ENCODE measurements at places on chromosomes 16 and 17.
A peak's percentile ranks its signal among the peaks of the same experiment; 100 is the strongest.

DNA sequence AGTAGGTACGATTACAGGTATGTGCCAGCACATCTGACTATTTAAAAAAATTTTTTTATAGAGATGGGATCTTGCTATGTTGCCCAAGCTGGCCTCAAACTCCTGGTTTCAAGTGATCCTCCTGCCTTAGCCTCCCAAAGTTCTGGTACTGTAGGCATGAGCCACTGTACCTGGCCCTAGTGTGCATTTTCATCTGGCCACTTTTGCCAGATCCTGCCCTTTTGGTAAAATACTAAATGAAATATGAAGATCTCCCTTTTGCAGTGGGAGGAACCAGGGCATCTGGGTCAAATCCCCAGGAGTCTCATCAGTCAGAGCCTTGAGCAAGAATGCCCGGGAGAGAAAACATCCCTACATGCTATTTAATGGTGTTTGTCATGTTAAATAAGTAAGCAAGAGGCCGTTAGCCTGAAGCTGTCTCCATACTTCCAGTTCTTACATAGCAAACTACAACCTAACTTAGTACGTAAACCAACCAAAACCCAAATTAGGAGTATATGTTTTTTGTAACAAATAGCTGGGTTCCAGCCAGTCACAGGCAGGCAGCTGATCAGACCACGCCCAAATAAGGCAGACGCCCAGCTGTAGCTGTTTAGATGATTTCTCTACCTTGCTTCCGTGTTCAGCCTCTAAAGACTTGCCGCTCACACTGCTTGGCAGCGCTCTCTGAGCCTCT is 46.5 kb upstream of the CLEC18A start:
- no peak for DNase-seq

DNA sequence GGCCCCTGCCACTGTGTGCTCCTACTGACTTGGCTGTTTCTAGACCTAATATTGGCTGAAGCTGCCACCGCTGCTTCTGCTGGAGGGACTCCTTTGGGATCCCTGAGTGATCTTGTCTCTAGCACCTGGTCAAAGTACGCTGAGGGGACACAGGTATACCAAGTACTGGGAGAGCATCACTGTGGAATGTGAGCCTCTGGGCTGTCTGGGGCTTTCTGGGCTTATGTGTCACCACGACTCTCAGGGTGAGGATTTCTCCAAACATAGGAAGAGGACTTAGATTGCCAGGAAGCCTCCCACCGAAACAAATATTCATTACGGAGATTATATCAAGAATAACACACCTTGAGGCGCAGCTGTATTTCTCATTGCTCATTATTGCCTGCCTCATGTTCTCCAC is 435.8 kb downstream of the HS3ST3B1 start:
- DNase-seq, result no peak

GRCh38 chr16:11650641-11651591 is 17.3 kb upstream of the SNN start:
- DNase-seq, result no peak

DNA sequence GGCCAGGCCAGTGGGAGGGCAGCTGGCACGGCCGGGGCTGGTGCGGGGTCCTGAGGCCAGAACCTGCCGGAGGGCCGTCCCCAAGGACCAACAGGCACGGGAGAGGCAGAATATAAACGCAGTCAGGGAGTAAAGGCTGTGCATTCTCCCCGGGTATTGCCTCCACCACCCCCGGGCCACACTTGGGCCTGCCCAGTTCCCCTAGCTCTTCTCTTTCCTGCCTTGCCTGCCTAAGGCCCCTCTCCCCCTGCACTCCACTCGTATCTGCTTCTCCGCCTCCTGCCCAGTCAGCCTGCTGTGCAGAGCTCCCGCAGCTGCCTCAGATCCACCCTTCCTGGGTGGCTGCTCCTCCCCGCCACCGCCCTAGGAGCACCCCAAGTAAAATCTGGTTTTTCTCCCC is 5.0 kb upstream of the RPH3AL start:
- no peak for DNase-seq

GRCh38 chr16:4315186-4316107 is at the start of gene GLIS2:
Gene GLIS2, plus strand, starts transcription at chr16:4316067. Its CDS starts 16,214 bp downstream, at chr16:4332281.
- peak; percentile 32 for DNase-seq

Data from T-helper 22 cell (primary cell).